Progenitor cell of endocrine pancreas (in vitro differentiated cells): ENCODE measurements at places on chromosomes 11 and 22. TPM values are rescaled to one million over a fixed set of nuclear protein-coding genes. Genes with fewer than 3 reads are reported as not detected.

The OR52E8 gene
- not detected in 2 replicates for total RNA-seq

The BUD13 gene
- 23.8 and 26.8 TPM in 2 replicates for total RNA-seq

The CREB3L1 gene
- 9.5 and 9.6 TPM in 2 replicates for total RNA-seq

The ZNF214 gene
- 10.8 and 11.4 TPM in 2 replicates for total RNA-seq

The HBB gene
- not detected in 2 replicates for total RNA-seq

The DAGLA gene
- 8.7 and 9.3 TPM in 2 replicates for total RNA-seq

The HBD gene
- total RNA-seq: not detected in 2 replicates

The TBX1 gene
- 4.2 and 5.9 TPM in 2 replicates for total RNA-seq

The OR4D5 gene
- total RNA-seq: 0.53 TPM in 1 of 2 replicates, not detected in the other

The DLG2 gene
- 1.5 and 2.4 TPM in 2 replicates for total RNA-seq

The TPST2 gene
- total RNA-seq: 16.6 and 19.1 TPM in 2 replicates

The RASSF7 gene
- total RNA-seq: 38.2 and 40.8 TPM in 2 replicates

The GALNT18 gene
- 2.1 TPM in 2 replicates for total RNA-seq

The ELF5 gene
- total RNA-seq: 1.8 and 2.1 TPM in 2 replicates

The TTC36 gene
- total RNA-seq: 2.2 and 3.3 TPM in 2 replicates

The OR52I2 gene
- not detected in 2 replicates for total RNA-seq

The RBMXL2 gene
- 0.14 TPM in 1 of 2 replicates, not detected in the other for total RNA-seq

The PPARA gene
- 33.5 and 33.6 TPM in 2 replicates for total RNA-seq

- no peak overlapping the region for H3K4me3 ChIP-seq
- H3K27ac ChIP-seq: no peak overlapping the region
- DNase-seq: no peak
- H3K36me3 ChIP-seq: no peaks in the 10 kb centered on the region
- peaks cover 19% of the 10 kb centered on the region for H3K27me3 ChIP-seq
These were observed 13.9 kb downstream of the CRTAM start for GRCh38 chr11:122852074-122852795.

- H3K4me3 ChIP-seq: no peak overlapping the region
- H3K27ac ChIP-seq: no peak overlapping the region
- no peak for DNase-seq
- no peaks in the 10 kb centered on the region for H3K36me3 ChIP-seq
- no peaks in the 10 kb centered on the region for H3K4me1 ChIP-seq
These were observed 55.0 kb upstream of the USP47 start for GRCh38 chr11:11786771-11787170.

GRCh38 chr11:17985517-17985916 lies 27.3 kb downstream of the SERGEF start:
- H3K4me3 ChIP-seq: no peak overlapping the region
- no peaks in the 10 kb centered on the region for H3K27me3 ChIP-seq
- H3K36me3 ChIP-seq: peaks cover 20% of the 10 kb centered on the region

- no peaks in the 10 kb centered on the region for H3K36me3 ChIP-seq
- no peak overlapping the region for H3K27ac ChIP-seq
- peak; percentile 58 for DNase-seq
These were observed 104.1 kb upstream of the E2F8 start for GRCh38 chr11:19344661-19345518.

GRCh38 chr11:129208863-129209262 lies 16.7 kb upstream of the ARHGAP32 start:
- H3K36me3 ChIP-seq: peaks cover 5% of the 10 kb centered on the region
- H3K4me1 ChIP-seq: peaks cover 14% of the 10 kb centered on the region
- H3K4me3 ChIP-seq: no peak overlapping the region

GRCh38 chr22:18068381-18068988 lies 9.3 kb upstream of the PEX26 start:
- peaks cover 30% of the 10 kb centered on the region for H3K27me3 ChIP-seq
- H3K4me1 ChIP-seq: peaks cover 6% of the 10 kb centered on the region
- no peak overlapping the region for H3K27ac ChIP-seq
- no peaks in the 10 kb centered on the region for H3K36me3 ChIP-seq

DNA sequence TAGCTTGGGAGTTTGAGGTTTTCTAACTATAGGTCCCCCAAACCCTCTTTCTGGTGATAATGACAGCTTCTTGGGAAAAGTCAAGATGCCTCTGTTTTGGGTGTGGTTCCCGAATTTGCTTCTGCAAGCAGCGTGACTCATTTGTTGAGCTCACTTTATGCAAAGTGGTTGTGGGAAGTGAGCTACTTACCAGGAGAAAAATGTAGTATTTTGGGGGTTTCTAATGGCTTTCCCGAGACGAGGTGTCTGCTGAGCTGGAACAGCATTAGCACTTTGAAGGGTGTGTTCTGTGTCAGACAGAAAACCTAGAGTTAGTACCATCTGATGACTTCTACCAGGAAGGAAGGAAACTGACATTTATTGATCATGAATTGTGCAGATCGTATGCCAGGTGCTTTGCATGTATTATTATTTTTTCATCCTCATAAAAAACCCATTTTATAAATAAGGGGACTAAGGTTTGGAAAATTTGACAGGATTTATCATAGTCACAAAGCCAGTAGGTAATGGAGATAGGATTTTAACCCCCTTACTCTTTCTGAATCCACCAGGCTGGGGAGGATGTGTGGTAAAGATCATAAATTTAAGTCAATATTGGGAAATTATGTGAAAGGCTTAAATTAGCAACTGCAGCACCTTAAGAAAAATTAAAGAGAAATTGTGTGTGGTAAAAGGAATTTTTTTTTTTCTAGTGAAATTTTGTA lies 108.8 kb upstream of the CD44 start:
- H3K36me3 ChIP-seq: no peaks in the 10 kb centered on the region
- H3K27ac ChIP-seq: no peak overlapping the region
- H3K4me3 ChIP-seq: no peak overlapping the region
- peaks cover 2% of the 10 kb centered on the region for H3K27me3 ChIP-seq
- H3K4me1 ChIP-seq: no peaks in the 10 kb centered on the region
- no peak for DNase-seq

DNA sequence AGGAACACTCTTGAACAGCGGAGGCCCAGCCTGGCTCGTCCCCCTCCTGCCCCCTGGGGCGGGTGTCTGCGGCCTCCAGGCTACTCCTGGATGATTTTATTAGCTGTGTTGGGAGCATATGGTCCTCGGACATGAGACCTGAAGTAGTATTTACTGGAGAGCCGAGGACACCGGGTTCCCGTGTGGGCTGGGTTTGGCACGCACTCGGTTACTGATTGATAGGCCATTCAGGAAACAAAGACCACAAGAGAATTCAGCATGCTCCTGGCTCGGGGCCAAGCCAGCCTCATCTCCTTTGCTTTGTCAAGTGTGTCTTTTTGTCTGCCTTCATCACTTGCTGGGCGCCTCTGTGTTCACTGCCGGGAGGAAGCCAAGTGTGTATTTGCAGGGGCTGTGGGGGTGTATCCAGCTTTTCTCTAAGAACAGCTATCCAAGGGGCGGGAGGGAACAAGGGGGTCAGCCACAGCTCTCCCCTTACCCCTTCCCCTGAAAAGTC lies 9.7 kb downstream of the FXYD2 start:
- H3K27ac ChIP-seq: peak overlapping the region; percentile 78
- DNase-seq: no peak
- H3K36me3 ChIP-seq: no peaks in the 10 kb centered on the region
- H3K27me3 ChIP-seq: peaks cover 30% of the 10 kb centered on the region
- peaks cover 56% of the 10 kb centered on the region for H3K4me1 ChIP-seq
- peak overlapping the region; percentile 37 for H3K4me3 ChIP-seq

DNA sequence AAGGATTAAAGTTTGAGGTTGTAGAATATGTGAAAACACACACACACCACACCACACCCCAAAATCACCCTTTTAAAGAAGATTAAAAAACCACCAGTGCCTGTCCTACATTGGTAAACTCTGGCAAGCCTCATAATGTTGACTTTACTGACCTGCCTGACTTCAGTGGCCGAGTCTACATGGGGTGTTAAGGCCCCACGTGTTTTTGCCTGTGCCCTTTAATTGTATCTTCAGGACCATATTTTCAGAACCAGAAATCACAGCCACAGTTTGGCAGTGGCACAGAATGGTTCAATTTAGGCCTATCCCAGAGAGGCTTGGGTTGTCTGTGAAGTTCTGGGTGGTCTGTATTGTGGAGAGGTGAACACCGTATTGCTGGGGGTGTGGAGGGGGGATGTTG lies 33.4 kb downstream of the ZBTB16 start:
- H3K4me1 ChIP-seq: peaks cover 74% of the 10 kb centered on the region
- H3K27me3 ChIP-seq: no peaks in the 10 kb centered on the region
- peak overlapping the region; percentile 98 for H3K27ac ChIP-seq
- H3K4me3 ChIP-seq: no peak overlapping the region
- no peak for DNase-seq

- no peak overlapping the region for H3K27ac ChIP-seq
- DNase-seq: no peak
- H3K36me3 ChIP-seq: no peaks in the 10 kb centered on the region
- no peak overlapping the region for H3K4me3 ChIP-seq
- no peaks in the 10 kb centered on the region for H3K4me1 ChIP-seq
These were observed 12.6 kb upstream of the DBX1 start for GRCh38 chr11:20172721-20173447.

GRCh38 chr22:31962387-31963125 lies 18.2 kb downstream of the YWHAH start:
- peaks cover 3% of the 10 kb centered on the region for H3K36me3 ChIP-seq
- peaks cover 2% of the 10 kb centered on the region for H3K4me1 ChIP-seq
- no peak overlapping the region for H3K4me3 ChIP-seq
- H3K27ac ChIP-seq: no peak overlapping the region
- no peak for DNase-seq

GRCh38 chr11:65780770-65781151 lies at the start of gene AP5B1:
Gene AP5B1, minus strand, starts transcription at chr11:65780976. Its CDS starts 385 bp downstream, at chr11:65780591.
- peak; percentile 49 for DNase-seq
- H3K4me3 ChIP-seq: peak within 1 kb of the TSS; percentile 88
- H3K27ac ChIP-seq: peak within 1 kb of the TSS; percentile 95
- peaks cover 8% of the 10 kb centered on the region for H3K4me1 ChIP-seq

GRCh38 chr11:129791515-129791914 lies 24.1 kb upstream of the TMEM45B start:
- no peak for DNase-seq
- peaks cover 4% of the 10 kb centered on the region for H3K36me3 ChIP-seq
- H3K27me3 ChIP-seq: peaks cover 4% of the 10 kb centered on the region
- no peak overlapping the region for H3K27ac ChIP-seq
- H3K4me1 ChIP-seq: no peaks in the 10 kb centered on the region

GRCh38 chr11:12469451-12469850 lies 92.1 kb downstream of the PARVA start:
- H3K4me3 ChIP-seq: no peak overlapping the region
- no peak overlapping the region for H3K27ac ChIP-seq
- H3K36me3 ChIP-seq: peaks cover 6% of the 10 kb centered on the region
- peaks cover 32% of the 10 kb centered on the region for H3K4me1 ChIP-seq
- DNase-seq: no peak
- no peaks in the 10 kb centered on the region for H3K27me3 ChIP-seq

- DNase-seq: no peak
- H3K27me3 ChIP-seq: no peaks in the 10 kb centered on the region
- H3K4me1 ChIP-seq: no peaks in the 10 kb centered on the region
- no peaks in the 10 kb centered on the region for H3K36me3 ChIP-seq
- no peak overlapping the region for H3K27ac ChIP-seq
These were observed 766.1 kb upstream of the ARHGAP42 start for GRCh38 chr11:99920956-99921355.

DNA sequence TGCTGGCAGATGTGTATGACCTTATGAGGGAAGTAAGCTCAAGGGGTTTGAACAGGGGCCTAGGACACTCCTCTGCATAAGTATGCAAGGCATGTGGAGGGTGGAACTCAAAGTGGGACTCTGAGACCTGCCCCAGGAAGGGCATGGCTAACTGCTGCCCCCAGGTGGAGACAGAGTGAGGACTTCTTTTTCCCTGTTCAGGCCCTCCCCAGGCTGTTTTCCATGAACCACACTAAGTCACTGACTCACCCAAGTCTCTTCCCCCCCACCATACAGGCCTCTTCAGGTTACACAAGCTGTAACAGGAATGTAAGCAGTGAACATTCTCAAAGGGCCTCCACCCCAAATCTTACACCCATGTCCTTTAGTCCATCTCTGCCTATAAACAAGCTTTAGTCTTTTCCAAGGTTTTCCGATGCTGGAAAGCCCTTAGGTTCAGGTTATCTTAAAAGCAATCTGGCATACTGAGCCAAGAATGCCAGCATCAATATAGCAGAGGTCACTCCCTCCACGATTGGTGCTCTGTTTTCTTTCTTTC lies 13.1 kb downstream of the EEF1G start:
- H3K4me3 ChIP-seq: no peak overlapping the region
- no peaks in the 10 kb centered on the region for H3K27me3 ChIP-seq
- H3K4me1 ChIP-seq: peaks cover 35% of the 10 kb centered on the region
- peak; percentile 57 for DNase-seq
- peak overlapping the region; percentile 91 for H3K27ac ChIP-seq

- H3K27ac ChIP-seq: no peak overlapping the region
- H3K36me3 ChIP-seq: no peaks in the 10 kb centered on the region
- H3K27me3 ChIP-seq: peaks cover 77% of the 10 kb centered on the region
- H3K4me3 ChIP-seq: no peak overlapping the region
- no peak for DNase-seq
These were observed 1388.7 kb downstream of the BRD1 start for GRCh38 chr22:48438800-48439559.

GRCh38 chr11:1548221-1549070 lies 23.6 kb downstream of the DUSP8 start:
- DNase-seq: no peak
- H3K27me3 ChIP-seq: peaks cover 52% of the 10 kb centered on the region
- H3K27ac ChIP-seq: no peak overlapping the region
- peak overlapping the region; percentile 50 for H3K4me3 ChIP-seq

GRCh38 chr11:496834-497564 lies 10.0 kb downstream of the RNH1 start:
- DNase-seq: no peak
- no peaks in the 10 kb centered on the region for H3K4me1 ChIP-seq
- H3K27ac ChIP-seq: peak overlapping the region; percentile 90
- peaks cover 23% of the 10 kb centered on the region for H3K36me3 ChIP-seq
- no peaks in the 10 kb centered on the region for H3K27me3 ChIP-seq
- H3K4me3 ChIP-seq: no peak overlapping the region

DNA sequence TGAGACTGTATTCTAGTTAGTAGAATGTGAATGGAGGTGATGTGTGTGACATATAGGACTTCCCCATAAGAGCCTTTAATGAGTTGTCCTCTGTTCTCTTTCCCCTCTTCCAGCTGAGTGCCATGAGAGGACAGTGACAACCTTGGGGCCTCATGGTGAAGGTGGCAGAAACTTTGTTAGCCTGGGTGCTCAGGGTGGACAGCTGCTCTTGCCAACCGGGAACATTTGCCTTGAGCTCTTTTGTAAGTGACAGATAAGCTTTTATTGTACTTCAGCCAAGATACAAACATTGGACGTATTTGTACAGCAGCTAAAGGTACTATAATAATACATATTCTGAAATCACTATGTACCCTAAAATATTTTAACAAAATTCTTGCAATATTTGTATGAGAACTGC lies 33.0 kb upstream of the PLET1 start:
- no peak for DNase-seq
- no peak overlapping the region for H3K27ac ChIP-seq
- H3K4me1 ChIP-seq: peaks cover 7% of the 10 kb centered on the region
- H3K36me3 ChIP-seq: no peaks in the 10 kb centered on the region
- no peak overlapping the region for H3K4me3 ChIP-seq
- peaks cover 43% of the 10 kb centered on the region for H3K27me3 ChIP-seq

DNA sequence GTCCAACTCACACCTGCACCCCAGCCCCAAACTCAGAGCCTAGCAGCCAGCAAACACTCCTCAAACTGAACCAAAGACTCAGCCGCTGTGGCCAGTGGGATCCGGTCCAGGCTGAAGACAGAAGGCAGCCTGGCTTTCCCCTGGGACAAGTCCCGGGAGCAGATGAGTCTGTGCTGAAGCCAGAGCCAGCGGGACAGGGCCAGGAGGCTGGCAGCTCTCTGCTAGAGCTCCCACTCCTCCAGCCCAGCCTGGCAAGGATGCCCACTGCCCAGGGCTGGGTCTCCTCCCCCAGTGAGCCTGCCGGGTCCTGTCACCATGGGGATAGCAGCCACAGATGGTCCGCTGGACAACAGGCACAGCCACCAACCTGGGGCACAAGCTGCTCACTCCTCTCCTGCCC lies 42.9 kb upstream of the PRR5 start:
- no peaks in the 10 kb centered on the region for H3K36me3 ChIP-seq
- no peak for DNase-seq
- H3K4me1 ChIP-seq: peaks cover 2% of the 10 kb centered on the region
- H3K27ac ChIP-seq: no peak overlapping the region
